ENCODE measurements at places on chromosomes 12 and 14.

DNA sequence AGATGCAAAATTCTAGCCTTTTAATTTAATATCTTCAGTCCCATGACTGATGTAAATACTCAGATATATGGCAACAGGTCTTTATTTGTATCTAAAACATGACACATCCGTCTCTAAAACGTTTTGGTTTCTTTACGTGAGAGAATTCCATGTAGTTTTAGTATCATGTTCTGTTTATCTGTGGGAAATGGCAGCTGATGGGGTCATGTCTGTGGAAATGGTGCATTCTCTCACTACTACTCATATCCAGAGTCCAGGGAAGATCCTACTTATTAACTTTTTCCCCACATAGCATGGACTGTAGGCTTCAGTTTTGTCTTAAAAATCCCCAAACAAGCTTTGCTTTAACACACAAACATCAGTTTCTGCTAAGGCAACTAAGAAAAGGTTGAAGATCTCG is 53.8 kb downstream of the SPTLC2 start:
- DNase-seq = peak; percentile 91

- DNase-seq = no peak
Measured at GRCh38 chr12:80015660-80016059, 80.8 kb upstream of the PPP1R12A start.

- DNase-seq = no peak
Measured at GRCh38 chr14:105055334-105055733, 9.9 kb downstream of the GPR132 start.

GRCh38 chr14:64730681-64731080 is 26.5 kb downstream of the PLEKHG3 start:
- DNase-seq = no peak

DNA sequence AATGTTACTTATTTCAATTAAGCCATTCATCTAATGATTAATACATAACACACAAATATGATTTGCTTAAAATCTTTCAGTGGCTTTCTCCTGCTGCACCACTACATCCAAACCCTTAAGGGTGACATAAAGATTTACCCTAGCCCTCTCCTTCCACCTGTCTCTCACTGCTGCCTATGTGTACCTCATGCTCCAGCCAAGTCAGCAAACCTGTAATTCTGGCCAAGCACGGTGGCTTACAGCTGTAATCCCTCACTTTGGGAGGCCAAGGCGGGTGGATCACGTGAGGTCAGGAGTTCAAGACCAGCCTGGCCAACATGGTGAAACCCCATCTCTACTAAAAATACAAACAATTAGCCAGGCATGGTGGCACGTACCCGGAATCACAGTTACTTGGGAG is 31.7 kb upstream of the CERS5 start:
- DNase-seq = no peak

GRCh38 chr12:79408689-79409088 is 282.1 kb downstream of the PAWR start:
- no peak for DNase-seq

GRCh38 chr12:51362747-51363342 is 16.4 kb upstream of the CELA1 start:
- DNase-seq = no peak

DNA sequence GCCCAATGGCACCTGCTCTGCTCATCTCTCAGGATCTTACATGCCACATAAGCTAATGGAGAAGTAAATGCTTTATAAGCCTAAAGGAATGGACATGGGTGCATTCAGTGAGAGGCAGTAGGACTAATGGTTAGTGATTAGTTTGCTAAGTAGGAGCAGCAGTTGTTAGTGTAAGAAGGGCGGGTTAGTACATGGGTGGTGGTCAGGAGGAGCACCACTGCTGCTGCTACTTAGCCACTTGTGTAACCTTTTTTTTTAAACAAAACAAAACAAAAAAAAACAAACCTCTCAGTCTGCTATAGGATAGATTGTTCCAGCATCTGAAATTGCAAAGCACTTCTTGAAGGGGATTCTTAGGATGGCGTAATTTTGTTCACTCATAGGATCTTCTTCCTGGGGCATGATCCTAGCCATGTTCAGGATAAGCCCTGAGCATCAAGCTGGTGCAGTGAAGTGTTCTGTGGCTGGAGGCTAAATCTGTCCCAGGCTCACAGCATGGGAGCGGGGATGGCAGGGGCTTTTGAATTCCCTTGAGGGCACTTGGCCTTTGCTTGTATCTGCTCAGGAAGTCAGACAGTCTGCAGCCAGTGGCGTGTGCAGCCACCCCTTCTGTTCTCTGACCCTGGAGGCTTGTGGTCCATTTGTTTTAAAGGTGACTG is 63.6 kb downstream of the CHST11 start:
- DNase-seq = no peak

DNA sequence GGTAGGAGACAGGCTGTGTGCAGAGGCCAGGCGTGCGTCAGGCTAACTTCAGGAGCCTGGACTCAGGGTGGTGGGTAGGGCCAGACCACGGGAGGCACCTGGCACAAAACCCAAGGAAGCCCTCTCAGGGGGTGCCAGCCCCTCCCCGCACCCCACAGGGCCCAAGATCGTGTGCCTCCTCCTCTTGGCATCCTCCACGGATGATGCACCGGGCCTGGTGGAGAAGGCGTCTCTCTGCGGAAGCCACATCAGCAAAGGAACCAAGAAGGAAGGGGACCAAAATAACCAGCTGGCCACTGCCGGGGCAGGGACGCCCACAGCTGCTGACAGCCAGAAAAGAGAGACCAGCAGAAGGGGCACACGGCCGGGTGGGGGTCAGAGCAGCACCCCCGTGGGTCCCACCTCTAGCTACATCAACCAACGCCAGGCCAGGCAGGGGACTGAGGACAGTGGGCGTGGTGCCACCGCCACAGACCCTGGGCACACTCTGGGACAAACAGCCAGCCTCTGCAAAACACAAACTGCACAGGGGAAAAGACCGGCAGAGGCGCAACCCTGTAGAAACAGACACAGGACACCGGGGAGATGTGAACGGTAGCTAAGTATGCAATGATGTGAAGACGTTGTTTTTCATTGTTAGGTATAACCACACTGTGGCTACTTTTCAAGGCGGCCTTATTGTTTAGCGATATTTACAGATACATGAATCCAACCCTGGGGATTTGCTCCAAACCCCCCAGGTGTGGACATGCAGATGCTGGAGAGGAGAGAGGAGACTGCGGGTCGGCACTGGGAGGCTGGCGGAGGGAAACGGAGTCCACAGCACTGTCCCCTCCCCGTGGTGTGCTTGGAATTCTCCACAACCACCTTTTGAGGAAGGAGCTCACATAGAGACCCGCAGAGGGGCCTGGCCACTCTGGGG is 26.1 kb upstream of the C14orf180 start:
- DNase-seq = no peak

GRCh38 chr12:54259194-54260011 is 20.5 kb downstream of the CBX5 start:
- DNase-seq = peak; percentile 91

GRCh38 chr14:52724360-52724644 is 5.7 kb upstream of the STYX start:
- no peak for DNase-seq

GRCh38 chr14:103055695-103056094 is 1.7 kb downstream of the CDC42BPB start:
- DNase-seq = no peak

- DNase-seq = no peak
Measured at GRCh38 chr12:4107911-4108697, 165.5 kb upstream of the CCND2 start.

DNA sequence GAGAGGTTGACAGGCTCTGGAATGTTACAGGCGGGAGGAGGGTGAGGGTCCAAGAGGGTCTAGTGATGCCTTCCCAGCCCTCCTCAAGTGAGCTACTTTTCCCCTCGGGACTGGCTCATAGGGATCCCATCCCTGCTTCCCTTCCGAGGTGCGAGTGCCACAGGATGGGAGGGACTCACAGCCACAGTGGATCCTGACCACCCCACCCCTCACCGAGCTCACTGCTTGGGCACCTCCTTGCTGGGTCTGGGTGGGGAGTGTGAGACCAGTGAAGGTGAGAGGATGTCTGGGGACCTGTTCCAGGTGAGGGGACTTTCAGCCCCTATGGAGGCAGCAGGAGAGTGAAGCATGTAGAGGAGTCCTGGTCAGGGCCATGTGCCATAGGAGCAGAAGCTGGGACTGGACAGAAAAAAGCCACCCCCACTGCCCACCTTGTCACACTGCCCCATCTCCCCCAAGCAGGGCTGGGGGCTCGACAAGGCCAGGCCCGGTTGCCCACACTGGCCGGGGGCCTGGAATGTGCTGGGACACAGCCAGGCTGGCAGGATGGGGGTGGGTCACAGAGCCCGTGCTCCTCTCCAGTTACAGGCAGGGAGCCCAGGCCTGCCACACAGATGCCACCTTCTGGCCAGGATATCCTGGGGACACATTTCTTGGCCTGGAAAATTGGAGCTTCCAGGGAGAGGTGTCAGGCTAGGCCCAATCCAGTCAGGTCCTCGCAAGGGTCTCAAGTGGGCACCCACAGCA is 1.7 kb upstream of the TNS2 start:
- DNase-seq = peak; percentile 63

GRCh38 chr14:99539491-99539890 is 58.3 kb downstream of the CCNK start:
- no peak for DNase-seq

GRCh38 chr14:90551070-90551704 is 154.4 kb downstream of the CALM1 start:
- DNase-seq = peak; percentile 63

DNA sequence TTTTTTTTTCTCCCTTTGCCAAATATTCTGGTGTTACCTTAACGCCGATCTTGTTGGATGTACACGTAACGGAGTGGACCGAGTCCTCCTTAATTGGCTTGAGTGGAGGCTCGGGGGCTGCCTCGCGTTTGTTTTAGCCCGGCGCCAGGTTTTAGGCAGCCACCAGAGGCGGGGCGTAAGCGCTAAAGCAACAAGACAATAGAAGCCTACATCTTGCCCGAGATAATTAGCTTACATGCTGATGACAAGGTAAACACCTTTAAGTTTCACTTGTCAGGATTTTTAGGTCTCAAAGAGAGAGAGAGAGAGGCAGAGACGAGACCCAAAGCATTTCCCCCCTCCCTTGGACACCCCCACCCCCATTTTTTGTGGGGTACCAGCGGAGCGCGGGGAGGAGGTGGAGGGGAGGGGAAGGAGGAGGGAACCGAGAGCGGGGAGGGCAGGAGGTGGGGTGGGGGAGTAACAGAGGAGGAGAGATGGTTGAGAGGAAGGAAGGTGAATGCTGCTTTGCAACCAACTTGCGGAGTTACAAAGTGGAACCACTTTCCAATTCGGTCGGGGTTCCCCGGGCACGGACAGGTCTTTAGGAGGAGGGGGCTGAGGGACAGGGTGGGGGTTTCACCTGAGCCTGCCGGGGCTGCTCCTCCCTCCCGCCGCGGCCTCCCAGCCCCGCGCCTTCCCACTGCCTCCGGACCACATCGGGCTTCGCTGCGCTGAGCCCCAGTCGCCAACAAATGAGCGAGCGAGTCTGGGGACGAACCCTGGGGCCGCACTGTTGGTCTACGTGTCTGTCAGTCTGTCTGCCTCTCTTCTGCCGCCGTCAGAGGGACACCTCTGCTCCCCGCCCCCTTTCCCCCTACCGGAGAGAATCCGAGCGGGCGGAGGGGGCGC is at the start of gene NKX2-1:
TSS of gene NKX2-1 (minus strand) at position 802 of the 891 bp plus-strand sequence. CDS start at position 699, 103 bp downstream.
- DNase-seq = no peak

- no peak for DNase-seq
Measured at GRCh38 chr14:59828276-59828675, 42.3 kb downstream of the RTN1 start.

DNA sequence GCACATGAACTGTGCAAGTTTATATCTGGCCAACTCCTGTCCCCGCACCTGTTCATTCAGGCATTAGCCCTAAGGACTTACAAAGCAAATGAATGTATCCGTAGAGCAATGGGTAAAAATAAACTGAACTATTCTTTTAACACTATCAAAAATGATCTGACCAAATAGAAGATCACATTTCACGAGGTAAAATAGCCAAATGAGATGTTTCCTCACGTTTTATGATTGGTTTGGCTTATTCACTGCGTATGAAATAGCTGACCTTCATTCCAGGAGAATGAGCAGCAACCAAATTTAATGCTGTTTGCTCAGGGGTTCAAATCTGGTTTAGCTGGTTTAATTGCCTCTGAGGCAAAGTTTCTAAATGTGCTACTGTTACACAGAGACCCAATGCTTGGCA is 216.0 kb upstream of the EEA1 start:
- DNase-seq = no peak

DNA sequence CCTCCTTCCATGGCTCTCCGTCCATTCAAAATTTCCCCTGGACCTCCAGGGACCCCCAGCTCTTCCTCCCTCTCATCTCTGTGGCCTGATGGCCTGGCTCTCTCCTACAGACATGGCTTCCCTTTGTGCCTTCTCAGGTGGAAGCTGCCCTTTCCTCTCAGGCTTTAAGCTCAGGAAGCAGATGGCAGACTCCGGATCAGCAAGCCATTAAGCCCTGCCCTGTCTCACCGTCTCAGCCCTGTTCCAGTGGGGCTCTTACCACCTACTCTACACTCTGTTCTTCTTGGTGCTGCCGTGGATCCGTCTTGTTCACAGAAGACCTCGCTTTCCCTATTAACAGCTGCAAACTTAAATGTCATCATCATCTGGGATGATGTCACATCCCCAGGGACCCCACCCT is 33.1 kb downstream of the NPC2 start:
- no peak for DNase-seq

DNA sequence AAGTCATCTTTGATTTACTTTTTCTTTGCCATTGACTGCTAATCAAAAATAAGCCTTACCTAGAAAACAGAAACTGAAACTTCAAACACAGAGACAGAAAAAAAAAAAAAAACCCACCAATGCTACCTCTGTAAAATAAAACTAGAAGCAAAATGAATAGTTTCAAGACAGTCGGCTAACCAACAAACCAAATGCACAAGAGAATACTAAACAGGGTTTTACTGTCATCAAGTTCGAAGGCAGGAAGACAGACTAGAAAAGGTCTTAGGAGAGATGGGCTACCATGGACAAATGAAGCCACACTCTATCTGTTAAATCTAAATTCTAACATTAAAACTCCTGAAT is 59.5 kb downstream of the SEL1L start:
- DNase-seq = no peak

DNA sequence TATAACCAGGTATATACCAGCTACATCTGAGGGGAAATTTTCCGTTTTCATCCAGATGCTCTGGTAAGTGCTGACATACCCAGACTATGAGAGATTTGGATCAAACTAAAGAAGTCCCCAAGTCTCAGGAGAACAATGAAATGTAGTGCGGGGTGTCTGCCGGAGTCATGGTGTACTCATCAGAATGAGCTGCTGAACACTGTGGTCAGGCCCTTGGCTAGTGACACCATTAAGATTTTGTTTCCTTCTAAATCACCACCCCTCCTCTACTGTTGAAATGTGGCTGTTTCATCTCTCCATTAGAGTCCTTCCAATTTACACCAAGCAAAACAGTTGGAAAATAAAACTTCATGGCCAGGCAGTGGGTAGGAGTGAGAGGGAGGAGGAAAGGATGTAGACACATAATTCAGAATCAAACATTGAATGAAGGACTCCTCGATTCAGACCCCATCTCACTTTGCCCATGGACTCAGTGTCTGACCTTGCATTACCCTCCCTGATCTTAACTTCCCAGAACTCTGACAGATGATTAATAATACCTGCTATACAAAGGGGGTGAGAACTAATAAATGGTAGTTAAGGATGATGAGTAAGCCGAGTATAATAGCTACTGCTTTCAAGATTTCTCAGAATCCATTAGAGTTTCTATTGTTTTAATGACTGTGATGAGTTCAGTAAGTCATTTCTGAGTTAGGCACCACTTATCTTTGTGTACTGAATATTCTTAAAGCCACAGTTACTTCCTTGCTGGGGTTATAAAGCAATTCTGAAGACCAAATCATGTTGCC is 127.4 kb downstream of the CRADD start:
- DNase-seq = no peak
